ENCODE measurements at places on chromosomes 7 and 10.

DNA sequence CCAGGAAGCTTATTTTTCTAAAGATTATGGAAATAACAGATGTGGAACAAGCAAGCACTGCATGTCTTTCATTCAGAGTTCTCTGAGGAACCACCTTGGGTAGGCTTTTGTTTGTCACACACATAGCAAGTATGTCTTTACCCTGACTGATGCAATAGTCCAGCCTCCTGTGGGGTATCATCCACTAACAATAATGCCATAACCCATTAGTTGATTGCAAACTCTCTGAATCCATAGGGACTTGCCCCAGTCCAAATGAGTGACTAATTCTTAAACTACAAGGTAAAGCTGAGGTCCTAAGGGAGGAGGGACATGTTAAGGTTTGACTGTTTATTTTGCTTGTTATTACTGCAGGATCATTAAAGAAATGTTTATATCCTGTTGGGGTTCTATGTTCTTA is 151.4 kb upstream of the PRPS1L1 start:
- DNase-seq, result no peak

DNA sequence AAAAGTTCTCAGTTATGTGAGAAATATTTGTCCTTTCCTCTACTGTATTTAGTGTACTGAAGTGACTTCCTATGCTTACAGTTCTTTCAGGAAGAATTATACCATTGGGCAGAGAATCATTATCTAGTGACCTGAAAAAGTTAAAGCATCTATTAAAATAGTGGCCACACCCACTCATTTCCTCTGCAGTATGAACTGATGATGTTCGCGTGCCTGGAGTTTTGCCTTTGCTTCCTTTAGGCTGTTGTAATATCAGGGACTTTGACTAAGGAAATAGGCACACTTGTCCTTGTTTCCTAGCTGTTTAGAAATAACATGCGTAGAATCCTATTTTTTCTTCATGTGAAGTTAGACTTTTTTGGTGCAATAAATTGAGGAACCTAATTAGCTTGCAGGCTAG is 100.7 kb downstream of the ZMYND11 start:
- no peak for DNase-seq

GRCh38 chr10:77737608-77738007 is 100.0 kb upstream of the KCNMA1 start:
- DNase-seq, result no peak

- DNase-seq, result no peak
Measured at GRCh38 chr7:158241919-158242318, 345.7 kb downstream of the PTPRN2 start.

DNA sequence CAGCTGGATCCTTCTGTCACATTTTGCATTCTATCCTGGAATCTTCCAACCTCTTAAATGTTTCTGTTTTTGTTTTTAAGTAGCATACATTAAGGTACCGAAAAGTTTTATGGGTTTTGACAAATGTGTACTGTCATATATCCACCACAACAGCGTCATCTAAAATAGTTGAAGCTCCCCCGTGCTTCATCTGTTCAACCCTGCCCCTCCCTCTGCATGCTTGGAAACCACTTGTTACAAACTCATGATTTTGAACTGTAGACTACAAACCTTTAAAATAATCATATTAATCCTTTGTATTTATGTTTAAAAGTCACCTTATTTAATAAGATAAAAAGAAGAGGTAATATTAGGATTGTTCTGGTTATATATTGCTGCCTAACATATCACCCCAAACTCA is 182.8 kb upstream of the SMIM30 start:
- no peak for DNase-seq

DNA sequence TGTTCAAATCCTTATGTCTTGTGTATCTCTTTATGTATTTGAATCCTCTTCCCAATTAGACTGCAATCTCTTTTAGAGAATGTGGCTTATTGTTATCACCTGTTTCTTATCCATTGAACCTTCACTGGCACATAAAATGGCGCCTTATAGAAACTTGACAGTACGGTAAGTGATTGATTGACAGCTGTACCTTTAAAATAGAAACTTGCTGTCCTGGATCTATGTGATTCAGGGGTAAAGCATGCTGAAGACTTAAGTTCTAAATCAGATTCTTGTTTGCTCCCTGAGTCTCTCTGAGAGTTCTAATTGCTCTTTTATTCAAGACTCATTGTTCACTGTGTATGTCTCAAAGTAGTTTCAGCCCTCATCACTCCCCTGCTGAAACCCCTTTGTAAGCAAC is 91.3 kb downstream of the CACNB2 start:
- no peak for DNase-seq

DNA sequence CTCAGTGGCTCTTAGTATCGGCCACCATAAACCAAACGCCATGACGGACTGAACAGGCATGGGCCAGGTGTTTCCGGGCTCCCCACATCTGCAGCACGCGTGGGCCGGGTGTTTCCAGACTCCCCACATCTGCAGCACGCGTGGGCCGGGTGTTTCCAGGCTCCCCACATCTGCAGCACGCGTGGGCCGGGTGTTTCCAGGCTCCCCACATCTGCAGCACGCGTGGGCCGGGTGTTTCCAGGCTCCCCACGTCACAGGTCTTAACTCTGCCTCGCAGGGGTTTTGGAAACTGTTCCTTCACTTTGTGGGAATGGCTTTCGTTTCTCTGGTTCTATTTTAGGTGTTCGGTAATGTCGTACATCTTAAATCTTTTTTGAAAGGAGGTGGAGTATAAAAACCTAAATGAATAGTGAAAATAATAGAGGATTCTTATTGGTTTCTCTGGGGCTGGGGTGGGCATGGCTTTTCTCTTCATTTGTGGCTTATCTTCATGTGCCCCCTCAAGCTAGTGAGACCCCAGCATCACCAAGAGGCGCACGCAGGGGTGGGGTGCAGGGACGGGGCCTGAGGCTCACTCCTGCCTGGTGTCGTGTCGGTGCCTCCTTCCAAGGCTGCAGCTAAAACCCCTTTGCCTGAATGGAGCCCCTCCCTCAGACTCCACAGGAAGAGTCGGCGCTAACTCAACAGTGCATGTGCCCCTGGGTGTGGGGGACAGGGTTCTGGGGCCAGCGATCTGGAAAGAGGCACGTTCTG is 126.3 kb downstream of the WDR37 start:
- no peak for DNase-seq

DNA sequence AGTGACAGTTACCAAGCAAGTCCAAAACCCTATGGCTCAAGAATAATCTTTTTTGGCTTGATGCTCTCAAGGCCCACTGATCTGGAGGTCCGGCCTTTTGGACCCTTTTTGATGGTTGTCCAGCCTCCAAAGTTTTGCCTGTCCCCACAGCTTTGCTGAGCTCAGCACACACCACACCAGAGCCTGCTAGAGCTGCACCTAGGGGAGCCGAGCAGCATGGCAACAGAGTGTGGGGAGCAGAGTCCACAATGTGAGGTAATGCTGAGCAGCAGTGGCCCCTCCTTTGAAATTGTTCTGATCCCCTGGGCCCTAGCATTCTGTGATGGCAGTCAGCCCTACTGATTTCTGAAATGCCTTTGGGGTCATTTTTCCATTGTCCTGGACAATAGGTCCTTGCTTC is 9.3 kb downstream of the GIMAP7 start:
- no peak for DNase-seq

DNA sequence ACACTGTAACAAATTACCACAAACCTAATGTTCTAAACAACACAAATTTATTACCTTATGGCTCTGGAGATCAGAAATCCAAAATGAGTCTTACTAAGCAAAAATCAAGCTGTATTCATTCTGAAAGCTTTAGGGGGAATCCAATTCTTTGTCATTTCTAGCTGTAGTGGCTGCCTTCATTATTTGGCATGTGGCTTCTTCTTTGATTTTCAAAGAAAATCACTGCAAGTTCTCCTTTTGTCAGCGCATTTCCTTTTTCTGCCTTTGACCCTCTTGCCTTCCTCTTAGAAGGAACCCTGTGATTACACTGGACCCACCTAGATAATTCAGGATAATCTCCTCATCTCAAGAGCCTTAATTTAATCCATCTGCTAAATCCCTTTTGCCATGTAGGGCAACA is 36.9 kb downstream of the ZPBP start:
- no peak for DNase-seq

GRCh38 chr7:69633122-69633831 is 35.0 kb downstream of the AUTS2 start:
- DNase-seq, result no peak

DNA sequence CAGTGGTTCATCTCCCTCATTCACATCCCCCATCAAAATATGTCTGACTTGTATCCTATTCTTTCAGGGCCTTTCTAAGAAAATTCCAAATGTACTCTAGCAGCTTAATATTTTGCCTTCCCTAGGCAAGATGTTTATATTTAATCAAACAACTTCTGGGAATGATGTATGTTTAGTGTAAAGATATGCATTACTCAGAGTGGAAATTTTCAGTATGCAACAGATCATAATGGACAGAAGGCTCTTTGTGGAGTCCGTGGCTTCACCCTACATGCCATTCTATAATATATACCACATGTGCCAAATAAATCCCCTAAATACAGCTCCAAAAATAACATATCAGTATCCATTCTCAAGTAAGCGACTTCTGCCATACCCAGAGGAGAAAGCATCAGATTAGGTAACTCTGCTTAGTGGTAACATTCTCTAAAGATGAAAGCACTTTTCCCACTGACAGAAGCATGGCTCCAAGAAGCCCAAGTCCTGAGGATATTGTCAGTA is 316.6 kb downstream of the KCNMA1 start:
- no peak for DNase-seq

GRCh38 chr10:31851216-31851615 is 77.4 kb downstream of the ARHGAP12 start:
- DNase-seq, result no peak

- peak; percentile 55 for DNase-seq
Measured at GRCh38 chr10:126479280-126479895, 91.1 kb upstream of the ADAM12 start.
